Astrocyte (in vitro differentiated cells and primary cell): ENCODE measurements at places on chromosomes 4 and X. TPM values are rescaled to one million over a fixed set of nuclear protein-coding genes. Genes with fewer than 3 reads are reported as not detected.
A peak's percentile ranks its signal among the peaks of the same experiment; 100 is the strongest.

- no peak overlapping the region for H3K4me3 ChIP-seq
- DNase-seq: peak; percentile 22
- H3K27me3 ChIP-seq: no peaks in the 10 kb centered on the region
- H3K27ac ChIP-seq: no peak overlapping the region
- no peaks in the 10 kb centered on the region for H3K4me1 ChIP-seq
- no peaks in the 10 kb centered on the region for H3K36me3 ChIP-seq
Observed at GRCh38 chr4:73019462-73020047, 50.0 kb downstream of the COX18 start.

Gene SSX4B
- not detected in 2 replicates for total RNA-seq

Gene PRR27
- total RNA-seq: not detected in 2 replicates

DNA sequence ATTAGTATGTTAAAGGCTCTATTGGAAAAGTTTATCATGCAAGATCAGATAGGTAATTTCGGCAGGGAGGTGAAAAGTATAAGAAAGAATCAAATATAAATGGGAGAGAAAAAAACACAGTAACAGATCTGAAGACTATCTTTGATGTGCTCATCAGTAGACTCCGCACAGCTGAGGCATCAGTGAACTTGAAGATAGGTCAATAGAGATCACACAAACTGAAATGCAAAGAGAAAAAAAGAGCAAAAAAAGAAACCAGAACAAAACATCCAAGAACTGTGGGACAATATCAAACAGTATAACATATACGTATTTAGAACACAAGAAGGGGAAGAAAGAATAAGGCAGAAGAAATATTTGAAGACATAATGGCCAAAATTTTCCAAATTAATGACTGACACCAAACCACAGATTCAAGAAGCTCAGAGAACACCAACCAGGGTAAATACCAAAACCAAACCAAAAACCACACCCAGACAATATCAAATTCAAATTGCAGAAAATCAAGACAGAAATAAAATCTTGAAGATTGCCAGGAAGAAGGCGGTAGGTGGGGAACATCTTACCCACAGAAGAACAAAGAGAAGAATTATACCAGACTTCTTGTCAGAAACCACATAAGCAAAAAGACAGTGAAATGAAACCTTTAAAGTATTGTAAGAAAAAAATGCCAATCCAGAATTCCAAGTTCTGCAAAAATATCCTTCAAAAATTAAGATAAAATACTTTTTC lies 29.1 kb downstream of the PFKFB1 start:
- no peaks in the 10 kb centered on the region for H3K27me3 ChIP-seq
- H3K4me1 ChIP-seq: no peaks in the 10 kb centered on the region
- H3K4me3 ChIP-seq: no peak overlapping the region
- H3K27ac ChIP-seq: no peak overlapping the region
- H3K36me3 ChIP-seq: no peaks in the 10 kb centered on the region
- no peak for DNase-seq

GRCh38 chr4:22385611-22386011 lies 130.3 kb downstream of the ADGRA3 start:
- peaks cover 10% of the 10 kb centered on the region for H3K36me3 ChIP-seq
- H3K4me3 ChIP-seq: no peak overlapping the region
- no peaks in the 10 kb centered on the region for H3K27me3 ChIP-seq
- H3K27ac ChIP-seq: no peak overlapping the region
